ENCODE measurements at places on chromosomes 12 and 14.

GRCh38 chr12:94534774-94535509, 75.3 kb upstream of the CEP83 start:
- no peak for DNase-seq

DNA sequence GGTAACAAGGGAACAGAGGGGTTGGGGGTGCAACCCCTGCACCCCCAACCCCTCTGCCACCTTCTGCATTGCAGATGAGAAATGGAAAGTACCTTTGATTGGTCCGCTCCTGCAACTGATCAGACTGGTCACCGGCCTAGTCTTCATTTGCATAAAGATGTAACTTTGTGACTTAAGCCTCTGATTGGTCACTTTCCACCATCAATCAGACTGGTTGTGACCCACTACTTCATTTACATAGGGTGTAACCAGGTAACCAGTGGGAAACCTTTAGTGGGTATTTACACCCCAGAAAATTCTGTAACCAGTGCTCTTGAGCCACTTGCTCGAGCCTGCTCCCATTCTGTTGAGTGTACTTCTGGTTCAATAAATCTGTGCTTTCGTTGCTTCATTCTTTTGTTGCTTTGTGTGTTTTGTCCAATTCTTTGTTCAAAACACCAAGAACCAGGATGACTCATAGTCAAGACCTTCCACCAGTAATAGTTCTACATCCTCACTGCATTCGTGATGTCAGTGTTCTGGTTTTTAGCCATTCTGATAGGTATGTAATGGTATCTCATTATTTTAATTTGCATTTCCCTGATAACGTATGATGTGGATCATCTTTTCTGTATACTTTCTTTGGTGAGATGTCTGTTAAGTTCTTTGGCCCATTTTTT, 30.8 kb downstream of the LEMD3 start:
- no peak for DNase-seq

DNA sequence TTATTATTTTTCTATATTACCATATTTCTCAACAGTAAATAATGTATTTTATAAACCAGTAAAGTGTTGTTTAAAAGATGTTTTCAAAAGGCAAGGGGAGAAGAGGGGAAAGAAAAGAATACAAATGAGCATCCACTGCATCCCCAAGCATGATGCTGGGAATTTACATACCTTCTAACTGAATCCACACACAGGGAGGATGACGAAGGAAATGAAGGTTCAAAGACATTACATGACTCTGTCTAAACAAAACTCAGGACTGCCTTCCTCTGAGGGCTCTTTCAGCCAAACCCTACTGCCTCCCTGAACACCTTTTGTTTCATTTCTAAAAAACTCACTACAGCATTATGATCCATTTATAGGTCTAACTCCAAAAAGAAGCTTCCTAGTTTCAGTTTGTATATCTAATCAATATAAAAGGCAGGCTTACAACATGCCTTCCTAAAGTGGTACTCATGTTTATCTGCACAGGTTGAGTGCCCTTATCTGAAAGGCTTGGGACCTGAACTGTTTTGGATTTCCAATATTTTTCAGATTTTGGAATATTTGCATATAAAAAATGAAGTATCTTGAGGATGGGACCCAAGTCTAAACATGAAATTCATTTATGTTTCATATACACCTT, 30.3 kb downstream of the DICER1 start:
- DNase-seq, result no peak

- DNase-seq, result peak; percentile 74
These were observed at the start of gene POU6F1 for GRCh38 chr12:51217968-51218606. POU6F1 (minus strand) TSS chr12:51218062; CDS start chr12:51206836, 11,226 bp downstream.

DNA sequence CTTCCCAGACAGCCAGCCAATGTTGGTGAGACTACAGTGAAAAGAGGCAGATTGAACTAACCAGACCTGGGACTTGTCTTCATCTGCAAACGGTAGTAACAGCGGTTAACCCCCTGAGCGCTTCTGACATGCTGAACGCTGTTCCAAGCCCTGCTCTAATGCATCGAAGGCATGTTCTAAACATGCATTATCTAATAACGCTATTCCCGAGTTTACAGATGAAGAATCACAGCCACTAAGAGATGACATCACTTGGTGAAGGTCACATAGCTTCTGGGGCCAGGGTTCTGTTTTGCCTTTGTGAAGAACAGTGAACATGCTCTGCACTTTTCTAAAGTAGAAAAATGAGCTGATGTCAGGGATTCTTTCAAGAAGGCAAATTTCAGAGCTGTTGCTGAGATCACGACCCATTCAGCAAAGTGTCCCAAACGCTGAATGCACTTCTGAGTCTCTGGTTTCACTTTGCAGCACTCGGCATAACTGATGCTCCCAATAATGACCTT, 56.0 kb downstream of the FOS start:
- DNase-seq, result no peak

GRCh38 chr12:110995615-110996014, 75.2 kb upstream of the MYL2 start:
- no peak for DNase-seq

GRCh38 chr12:16358878-16359277, 11.4 kb downstream of the MGST1 start:
- no peak for DNase-seq

- DNase-seq, result no peak
These were observed 5.9 kb upstream of the CRIP2 start for GRCh38 chr14:105468621-105469241.

GRCh38 chr12:132500142-132500855, 10.3 kb downstream of the FBRSL1 start:
- no peak for DNase-seq

- DNase-seq, result no peak
These were observed 44.9 kb downstream of the ATP2B1 start for GRCh38 chr12:89663577-89664357.

DNA sequence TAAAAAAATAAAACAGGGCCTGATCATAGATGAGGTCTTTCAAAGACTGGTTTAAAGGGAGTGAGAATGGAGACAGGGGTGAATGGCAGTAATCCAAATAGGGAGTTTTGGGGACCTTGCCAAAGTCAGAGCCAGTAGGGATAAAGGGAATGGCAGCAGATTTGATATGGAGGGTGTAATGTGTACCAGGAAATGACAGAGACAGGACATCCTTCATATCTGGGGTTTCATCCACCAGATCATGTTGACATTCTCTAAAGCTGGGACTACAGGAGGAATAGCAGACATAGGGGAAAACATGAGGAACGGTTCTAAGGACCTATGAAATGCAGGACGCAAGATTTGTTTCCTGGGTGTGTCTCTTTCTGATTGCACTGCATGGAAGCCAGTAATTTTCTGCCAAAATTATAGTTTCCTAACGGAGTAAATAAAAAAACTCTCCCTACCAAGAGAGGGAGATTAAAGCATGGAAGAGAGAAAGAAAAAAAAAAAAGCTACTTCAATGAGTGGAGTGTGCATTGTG, 169.9 kb downstream of the PRKD1 start:
- DNase-seq, result no peak

DNA sequence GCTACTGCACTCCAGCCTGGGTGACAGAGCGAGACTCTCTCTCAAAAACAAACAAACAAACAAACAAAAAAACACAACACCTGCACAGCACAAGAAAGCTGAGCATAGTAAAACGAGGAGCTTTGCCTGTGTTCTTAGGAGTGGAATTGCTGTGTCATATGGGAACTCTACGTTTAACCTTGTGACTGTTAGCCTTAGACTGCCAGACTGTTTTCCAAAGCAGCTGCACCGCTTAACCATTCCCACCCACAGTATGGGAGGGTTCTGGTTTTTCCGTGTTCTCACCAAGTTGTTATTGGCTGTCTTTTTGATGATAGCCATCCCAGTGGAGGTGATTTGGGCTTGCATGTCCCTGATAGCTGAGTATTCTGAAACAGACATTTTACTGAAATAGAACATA, 9.2 kb downstream of the WNT5B start:
- DNase-seq, result no peak

- DNase-seq, result no peak
These were observed 36.4 kb downstream of the PKP2 start for GRCh38 chr12:32860192-32860591.

- DNase-seq, result no peak
These were observed 218.3 kb downstream of the TTC6 start for GRCh38 chr14:37813732-37814131.

DNA sequence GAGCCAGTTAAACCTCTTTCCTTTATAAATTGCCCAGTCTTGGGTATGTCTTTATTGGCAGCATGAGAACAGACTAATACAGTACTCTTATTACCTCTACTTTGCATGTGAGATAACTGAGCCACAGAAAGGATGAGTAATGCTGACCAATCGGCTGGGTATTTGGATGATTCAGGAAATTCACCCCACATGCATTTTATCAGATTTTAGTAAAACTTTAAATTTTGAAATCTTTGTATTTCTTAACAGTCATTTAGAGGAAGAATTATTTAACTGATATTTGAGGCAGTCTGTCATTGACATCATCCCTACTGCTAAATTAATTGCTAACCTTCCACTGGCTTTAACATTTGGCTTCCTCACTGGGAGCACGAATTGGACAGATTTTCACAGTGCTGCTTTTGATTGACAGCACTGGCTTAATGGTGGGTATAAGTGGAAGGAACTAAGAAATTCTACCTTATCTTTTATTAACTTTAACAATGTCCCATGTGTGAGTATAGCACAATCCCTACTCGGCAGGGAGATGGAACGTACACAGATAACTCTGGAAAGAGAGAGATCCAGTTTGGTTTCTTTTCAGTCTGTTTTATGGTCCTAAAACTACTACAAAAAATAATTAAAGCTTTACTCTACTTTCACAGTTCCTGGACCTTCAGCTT, 261.0 kb downstream of the DACT1 start:
- no peak for DNase-seq

GRCh38 chr12:131131808-131132117, 178.1 kb downstream of the ADGRD1 start:
- DNase-seq, result no peak

DNA sequence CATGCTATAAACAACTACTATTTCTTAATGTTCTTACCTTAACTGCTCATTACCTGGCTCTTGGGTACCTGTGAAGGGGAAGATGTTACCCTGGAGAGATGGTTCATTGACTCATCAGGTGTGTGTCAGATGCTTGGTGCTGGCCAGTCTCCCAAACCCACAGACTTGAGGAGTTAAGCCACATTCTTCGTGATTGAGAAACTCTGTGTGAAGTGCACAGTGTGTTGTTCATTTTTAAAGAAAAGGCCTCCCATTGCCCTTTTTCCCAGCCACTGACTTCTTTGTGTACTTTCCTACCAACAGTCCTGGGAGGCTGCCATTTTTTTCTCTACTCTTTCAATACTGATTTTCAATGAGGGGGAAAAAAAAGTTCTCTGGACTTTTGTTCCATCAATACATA, 3.2 kb downstream of the MGST1 start:
- DNase-seq, result no peak

DNA sequence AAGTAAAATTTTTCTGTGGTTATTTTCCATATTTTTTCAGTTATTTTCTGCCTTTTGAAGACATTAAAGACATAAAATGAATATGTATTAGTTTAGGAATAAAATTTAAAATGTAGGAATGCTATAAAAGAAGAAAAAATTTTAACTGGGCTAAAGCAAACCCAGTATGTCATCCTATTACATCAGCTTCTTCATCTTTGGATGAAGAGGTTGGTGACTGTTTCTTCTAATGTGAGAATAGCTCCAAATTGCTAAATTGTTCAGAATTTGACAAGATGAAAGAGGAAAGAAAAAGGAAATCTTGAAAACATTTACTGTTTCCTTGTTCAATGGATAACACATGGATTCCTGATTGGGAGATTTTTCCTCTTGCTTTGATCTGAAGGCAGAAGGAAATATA, 52.7 kb upstream of the PZP start:
- DNase-seq, result no peak

DNA sequence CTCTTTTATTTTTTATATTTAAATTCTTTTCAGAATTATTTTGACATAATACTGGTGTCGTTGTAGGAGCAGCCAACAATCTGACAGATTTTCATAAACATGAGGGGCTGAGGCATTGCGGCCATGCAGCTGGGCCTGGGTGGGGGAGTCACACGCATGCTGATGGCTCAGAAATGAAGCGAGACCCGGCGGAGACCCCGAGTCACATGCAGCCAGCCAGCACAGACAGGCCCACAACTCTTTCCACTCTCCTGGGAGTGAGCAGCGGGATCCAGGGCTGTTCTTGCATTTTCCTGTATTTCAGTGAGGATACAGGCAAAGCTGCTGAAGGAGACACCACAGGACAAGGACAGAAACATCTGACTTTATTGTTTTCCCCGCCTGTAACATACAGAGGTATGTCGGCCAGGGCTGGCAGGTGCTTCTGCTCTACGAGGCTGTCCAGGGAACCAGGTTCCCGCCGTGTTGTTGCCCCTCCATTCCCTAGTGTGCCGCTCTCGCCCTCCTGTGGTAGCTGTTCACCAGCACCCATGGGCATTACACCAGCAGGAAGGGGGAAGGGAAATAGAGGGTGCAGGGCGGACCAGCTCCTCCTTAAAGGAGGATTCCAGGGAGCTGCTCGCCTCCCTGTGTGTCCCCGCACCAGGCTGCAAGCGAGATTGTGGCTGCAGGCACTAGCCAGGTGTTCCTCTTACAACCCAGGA, 30.5 kb downstream of the FZD10 start:
- no peak for DNase-seq

DNA sequence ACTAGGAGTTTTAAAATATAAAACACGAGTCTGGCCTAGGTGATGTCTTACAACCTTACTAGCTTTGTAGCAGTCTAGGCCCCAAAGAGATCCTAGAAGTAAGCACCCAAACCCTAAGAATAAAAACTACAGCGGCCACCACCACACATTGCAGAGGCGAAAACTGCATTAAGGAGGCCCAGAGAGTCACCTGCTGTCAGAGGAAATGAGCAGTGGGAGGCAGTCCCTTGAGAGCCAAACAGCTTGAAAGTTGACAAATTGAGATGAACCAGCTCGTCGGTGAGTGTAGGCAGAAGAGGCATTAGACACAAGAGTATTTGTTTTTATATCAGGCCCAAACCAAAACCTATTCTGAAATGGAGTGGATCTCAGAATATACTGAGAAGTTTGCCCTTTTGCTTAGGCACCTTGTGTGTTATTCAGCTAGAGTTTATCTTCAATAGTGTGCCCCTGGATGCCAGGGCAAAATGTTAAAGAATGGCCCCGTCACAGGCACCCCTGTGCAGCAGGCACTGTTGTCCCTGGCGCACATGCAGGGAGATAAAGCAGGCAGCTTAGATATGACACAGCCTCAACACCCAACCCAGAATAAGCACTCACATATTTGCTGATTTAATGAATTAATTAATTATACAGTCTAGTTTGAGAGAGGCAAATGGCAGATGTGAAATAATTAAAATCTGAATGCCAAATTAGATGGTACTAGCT, 56.7 kb downstream of the TTC7B start:
- DNase-seq, result no peak

DNA sequence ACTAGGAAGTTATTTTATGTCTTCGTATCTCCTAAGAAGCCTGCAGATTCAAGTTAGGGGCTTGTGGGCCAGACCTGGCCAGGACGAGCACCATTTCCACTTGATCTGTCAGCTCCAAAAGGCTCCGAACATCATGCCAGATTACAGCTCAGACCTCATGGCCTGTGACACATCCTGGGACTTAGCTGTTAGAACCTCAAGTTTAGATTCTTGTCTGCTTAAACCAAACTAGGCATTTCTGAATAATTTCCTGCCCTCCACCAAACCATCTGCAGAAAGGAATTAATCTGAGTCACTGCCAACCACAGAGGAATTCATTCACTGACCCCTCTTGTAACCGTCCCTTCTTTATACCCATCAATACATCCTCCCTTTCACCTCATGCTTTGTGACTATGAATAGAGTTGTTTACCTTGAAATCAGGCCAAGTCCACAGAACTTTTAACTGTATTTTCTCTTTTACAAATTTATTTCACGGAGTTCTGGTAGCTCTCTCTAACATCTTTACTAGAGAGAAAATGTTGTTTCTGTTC, 120.3 kb downstream of the FBXL14 start:
- peak; percentile 78 for DNase-seq

- no peak for DNase-seq
These were observed 290.0 kb upstream of the NOVA1 start for GRCh38 chr14:26887847-26888246.
